ENCODE measurements at places on chromosomes 1 and 21.

DNA sequence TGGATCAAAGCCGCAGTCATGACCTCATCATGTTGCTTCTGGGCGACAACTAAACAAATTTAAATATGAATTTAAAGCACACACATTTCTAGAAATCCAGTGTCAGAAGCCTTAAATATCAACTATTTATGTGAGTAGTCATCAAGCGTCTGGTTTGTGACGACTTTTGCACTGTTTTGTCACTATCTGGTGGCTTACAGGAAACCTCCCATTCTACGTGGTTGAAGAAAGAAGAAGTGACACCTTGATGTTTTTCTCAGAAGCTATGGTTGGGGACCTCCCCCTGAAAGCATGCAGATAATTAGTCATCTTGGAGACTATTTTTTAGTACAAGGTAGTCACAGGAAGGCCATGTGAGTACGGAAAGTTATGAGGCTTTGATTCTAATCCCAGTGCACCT lies 58.5 kb downstream of the TENT5C start:
- no peak for DNase-seq

DNA sequence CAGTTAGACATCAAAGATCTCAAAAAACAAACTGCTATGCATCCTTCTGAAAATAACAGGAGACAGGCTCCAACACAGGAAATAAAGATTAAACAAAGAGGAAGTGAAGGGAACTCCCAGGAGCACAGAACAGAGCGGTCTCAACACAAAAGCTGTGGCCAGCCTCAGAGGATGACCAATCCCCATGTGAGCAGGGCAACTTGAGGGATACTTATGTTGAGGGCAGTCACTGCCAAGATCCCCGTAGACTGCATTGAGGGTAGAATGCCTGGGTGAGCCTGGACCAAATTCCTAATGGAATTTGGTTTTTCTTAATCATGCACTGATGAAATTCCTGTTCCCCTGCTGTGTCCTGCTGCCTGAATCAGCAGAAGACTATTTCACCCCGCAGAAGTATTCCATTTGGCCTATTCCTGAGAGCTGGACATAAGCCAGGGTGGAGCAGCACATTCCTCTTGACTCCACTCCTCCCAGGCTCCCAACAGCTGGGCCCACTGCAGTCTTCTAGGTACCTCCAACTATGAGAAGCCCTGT lies 49.0 kb downstream of the JAK1 start:
- DNase-seq = no peak

- no peak for DNase-seq
These were observed 59.5 kb upstream of the C1orf105 start for GRCh38 chr1:172360985-172361384.

DNA sequence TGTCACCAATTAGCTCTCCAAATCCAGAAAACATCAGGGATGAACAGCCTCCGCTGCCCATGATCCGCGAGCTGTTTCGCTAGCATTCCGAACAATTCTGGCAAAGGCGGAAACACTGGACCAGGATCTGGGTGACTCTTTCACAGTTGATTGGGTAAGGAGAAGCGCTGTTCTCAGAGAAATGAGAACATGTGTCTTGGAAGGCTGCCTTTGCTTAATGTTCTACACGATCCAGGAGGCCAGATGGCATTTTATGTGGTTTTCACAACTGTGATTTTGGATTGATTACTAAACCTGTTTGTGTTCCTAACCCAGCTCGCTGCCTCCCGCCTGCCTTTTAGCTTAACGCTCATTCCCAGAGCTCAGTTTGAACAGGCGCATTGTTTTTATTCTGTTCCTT lies 144.0 kb downstream of the KIF26B start:
- DNase-seq = no peak

- no peak for DNase-seq
These were observed 131.2 kb downstream of the AKT3 start for GRCh38 chr1:243718893-243719292.

DNA sequence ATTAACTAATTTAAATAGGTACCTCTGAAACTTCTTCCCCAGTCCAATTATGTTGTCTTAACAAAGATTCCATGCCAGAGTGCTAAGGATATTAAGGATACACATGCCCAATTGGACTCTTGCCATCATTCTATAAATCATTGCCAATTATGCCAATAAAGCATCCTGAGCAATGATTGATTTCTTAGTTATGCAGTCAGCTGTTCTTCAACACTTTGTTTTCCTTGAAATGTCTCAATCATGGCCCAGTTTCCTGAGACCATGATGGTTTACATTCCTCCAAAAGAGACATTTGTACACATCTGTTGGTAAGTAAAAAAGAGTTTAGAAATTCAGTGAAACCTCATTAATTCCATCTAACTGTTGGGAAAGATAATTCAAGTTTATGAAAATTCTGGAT lies 180.4 kb upstream of the PKN2 start:
- no peak for DNase-seq

DNA sequence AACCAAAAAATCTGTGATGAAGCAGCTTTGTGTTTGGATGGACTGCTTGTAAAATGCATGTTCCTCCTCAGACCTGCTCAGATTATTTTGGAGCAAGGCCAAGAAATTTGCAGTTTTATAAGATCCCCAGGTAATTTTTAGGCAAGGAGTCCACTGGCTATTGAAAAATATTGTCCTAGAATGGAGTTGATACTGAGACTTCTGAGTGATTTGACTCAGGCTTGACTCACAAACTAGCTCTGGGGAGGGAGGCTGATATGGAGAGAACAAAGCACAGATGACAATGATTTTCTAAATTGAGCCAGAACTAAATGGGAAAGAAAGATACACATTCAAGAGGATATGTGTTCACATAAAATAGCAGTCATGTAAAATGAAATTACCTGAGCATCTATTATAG lies 36.7 kb downstream of the AGL start:
- DNase-seq = no peak

- DNase-seq = no peak
These were observed 98.4 kb downstream of the GLUL start for GRCh38 chr1:182293119-182293589.

- DNase-seq = no peak
These were observed 4.6 kb downstream of the S100A9 start for GRCh38 chr1:153362187-153362775.

GRCh38 chr1:199877526-199878384 lies 149.8 kb upstream of the NR5A2 start:
- DNase-seq = no peak

DNA sequence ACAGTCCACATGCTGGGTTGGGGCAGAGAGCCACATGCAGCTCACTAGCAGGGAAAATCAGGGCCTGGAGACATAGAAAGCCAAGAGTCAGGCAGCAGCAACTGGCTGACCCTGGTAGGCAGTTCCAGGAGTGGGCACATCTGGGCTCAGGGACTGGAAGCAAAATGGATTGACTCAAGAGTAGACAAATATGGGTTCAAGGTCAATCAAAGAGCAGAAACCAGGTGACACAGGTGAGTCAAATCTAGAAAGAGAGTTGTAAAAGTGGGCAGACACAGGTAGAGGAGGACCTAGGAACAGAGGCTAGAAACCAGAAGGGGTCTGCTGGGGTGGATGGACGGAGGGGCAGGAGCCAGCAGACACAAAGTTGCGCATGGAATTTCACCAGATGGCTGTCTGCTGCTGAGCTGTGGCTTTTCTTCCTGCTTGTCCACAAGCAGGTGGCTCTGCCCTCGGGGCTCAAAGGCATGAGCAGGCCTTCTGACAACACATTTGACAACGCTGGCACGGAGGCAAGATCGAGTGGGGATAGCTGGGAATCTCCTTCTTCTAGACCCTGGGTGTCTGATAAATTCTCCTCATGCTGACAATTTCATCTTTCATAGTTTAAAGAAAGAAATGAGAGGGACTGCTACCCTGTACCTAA lies 40.8 kb upstream of the IGSF3 start:
- DNase-seq = no peak

GRCh38 chr1:47758341-47759250 lies 238.6 kb downstream of the TRABD2B start:
- no peak for DNase-seq
